Activated B cell treated with CpG ODN at 0.5 μM for 24 hours (primary cell): ENCODE measurements at places on chromosomes 13 and 19.

DNA sequence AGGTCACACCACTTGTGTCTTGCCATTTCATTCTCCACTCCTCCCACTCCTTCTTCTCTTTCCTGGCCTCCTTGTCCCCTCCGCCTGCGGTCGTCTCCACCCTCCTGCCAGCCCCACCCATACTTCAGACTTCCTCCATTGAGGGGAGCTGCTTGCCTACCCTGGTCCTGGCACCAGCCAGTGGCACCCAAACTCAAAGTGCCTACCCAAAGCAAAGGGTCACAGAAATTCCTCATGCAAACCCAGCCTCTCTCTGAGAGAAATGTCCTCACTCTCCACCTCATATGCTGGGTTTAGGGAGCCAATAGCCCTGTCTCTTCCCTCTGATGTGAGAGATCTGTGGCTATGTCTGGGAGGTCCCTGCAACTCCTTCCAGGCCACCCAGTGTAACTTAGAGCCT is 109.6 kb downstream of the TEX26 start:
- no peak overlapping the region for H3K4me3 ChIP-seq
- H3K36me3 ChIP-seq = no peaks in the 10 kb centered on the region
- DNase-seq = no peak
- peaks cover 37% of the 10 kb centered on the region for H3K27me3 ChIP-seq
- no peak overlapping the region for H3K27ac ChIP-seq

- H3K36me3 ChIP-seq = no peaks in the 10 kb centered on the region
- H3K27me3 ChIP-seq = peaks cover 2% of the 10 kb centered on the region
- no peak overlapping the region for H3K27ac ChIP-seq
- no peak overlapping the region for H3K4me3 ChIP-seq
These were observed 169.5 kb upstream of the STARD13 start for GRCh38 chr13:33454844-33455705.

DNA sequence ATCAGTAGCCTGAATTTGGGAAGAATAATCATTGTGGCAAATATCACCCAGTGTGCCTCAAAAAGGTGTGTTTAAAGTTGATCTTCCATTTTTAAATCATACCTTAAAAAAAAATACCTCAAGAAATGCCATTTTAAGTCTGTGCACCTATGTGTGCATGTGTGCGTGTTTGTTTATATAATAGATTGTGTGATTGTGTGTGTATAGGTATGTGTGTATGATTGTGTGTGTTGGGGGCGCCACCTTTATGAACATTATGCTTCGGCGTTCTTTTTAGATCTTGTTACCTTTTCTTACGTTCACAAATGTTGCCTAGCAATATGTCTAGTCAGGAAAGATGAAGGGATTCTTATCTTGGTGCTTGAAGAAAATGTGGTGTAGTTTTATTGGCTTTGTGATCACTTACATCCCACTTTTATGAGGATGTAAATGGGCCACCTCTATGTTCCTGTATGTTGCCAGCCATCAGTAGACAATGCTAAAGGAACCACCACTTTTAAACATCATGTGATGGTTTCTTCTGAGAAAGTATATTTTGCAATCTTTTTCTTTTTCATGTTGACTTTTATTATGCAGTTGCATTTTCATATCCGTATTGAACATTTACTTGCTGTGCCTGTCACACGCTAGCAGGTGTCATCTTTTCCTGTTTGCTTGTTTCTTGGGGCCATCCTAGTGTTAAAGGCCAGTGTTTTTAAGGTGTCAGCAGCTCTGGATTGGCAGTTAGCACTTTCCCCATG is 2.2 kb upstream of the IRS2 start:
- no peak overlapping the region for H3K27ac ChIP-seq
- no peaks in the 10 kb centered on the region for H3K36me3 ChIP-seq
- no peaks in the 10 kb centered on the region for H3K4me1 ChIP-seq
- H3K4me3 ChIP-seq = no peak overlapping the region
- H3K27me3 ChIP-seq = peaks cover 4% of the 10 kb centered on the region
- no peak for DNase-seq

GRCh38 chr13:21005193-21005592 is 56.2 kb downstream of the LATS2 start:
- H3K4me3 ChIP-seq = no peak overlapping the region
- H3K27ac ChIP-seq = no peak overlapping the region
- DNase-seq = no peak
- H3K27me3 ChIP-seq = no peaks in the 10 kb centered on the region
- peaks cover under 1% of the 10 kb centered on the region for H3K4me1 ChIP-seq

DNA sequence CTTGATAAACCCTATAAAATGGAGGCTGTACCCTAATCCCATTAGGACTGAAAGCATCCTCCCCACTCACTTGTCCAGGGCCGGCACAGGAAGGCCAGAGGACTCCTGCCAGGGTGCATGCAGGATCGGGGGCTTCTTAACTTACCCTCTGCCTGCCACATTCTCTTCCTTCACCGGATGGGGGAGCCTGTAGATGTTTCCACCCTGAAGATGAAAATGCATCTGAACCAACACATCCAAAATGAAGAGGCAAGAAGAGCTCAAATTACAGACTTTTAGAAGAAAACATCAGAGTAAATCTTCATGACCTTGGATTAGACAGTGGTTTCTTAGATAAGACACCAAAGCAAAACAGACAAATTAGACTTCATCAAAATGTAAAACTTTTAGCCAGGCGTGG is 25.9 kb upstream of the NAPA start:
- DNase-seq = no peak
- H3K27ac ChIP-seq = no peak overlapping the region
- peaks cover 12% of the 10 kb centered on the region for H3K4me1 ChIP-seq
- peaks cover 36% of the 10 kb centered on the region for H3K27me3 ChIP-seq
- H3K4me3 ChIP-seq = no peak overlapping the region

GRCh38 chr13:114032126-114032799 is 58.4 kb upstream of the C13orf46 start:
- no peaks in the 10 kb centered on the region for H3K27me3 ChIP-seq
- DNase-seq = no peak
- no peak overlapping the region for H3K4me3 ChIP-seq
- peaks cover 47% of the 10 kb centered on the region for H3K36me3 ChIP-seq
- peaks cover 12% of the 10 kb centered on the region for H3K4me1 ChIP-seq

GRCh38 chr19:49518033-49518432 is 5.6 kb downstream of the FCGRT start:
- DNase-seq = no peak
- H3K4me1 ChIP-seq = peaks cover 17% of the 10 kb centered on the region
- no peak overlapping the region for H3K27ac ChIP-seq
- H3K36me3 ChIP-seq = peaks cover 12% of the 10 kb centered on the region
- no peaks in the 10 kb centered on the region for H3K27me3 ChIP-seq
- no peak overlapping the region for H3K4me3 ChIP-seq

DNA sequence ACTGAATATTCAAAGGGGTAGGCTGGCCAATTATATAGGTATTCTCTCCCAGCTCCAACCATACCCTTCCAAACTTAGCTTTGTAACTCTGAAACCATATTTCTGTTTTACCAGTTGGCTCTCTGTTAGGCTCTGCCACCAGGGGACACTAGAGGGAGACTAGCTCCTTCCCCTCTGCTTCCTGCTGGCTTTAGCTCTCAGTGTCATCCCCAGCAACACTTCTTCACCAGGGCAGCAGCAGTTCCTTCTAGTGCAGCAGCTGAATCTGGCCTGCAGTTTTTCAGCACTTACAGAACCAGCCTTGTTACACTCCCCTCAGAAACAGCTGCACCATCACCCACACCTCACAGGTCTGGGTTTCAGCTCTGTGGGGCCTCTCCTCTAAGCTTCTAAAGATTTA is 51.0 kb upstream of the DOCK9 start:
- H3K27ac ChIP-seq = no peak overlapping the region
- H3K36me3 ChIP-seq = no peaks in the 10 kb centered on the region
- peaks cover 4% of the 10 kb centered on the region for H3K4me1 ChIP-seq
- H3K27me3 ChIP-seq = no peaks in the 10 kb centered on the region

DNA sequence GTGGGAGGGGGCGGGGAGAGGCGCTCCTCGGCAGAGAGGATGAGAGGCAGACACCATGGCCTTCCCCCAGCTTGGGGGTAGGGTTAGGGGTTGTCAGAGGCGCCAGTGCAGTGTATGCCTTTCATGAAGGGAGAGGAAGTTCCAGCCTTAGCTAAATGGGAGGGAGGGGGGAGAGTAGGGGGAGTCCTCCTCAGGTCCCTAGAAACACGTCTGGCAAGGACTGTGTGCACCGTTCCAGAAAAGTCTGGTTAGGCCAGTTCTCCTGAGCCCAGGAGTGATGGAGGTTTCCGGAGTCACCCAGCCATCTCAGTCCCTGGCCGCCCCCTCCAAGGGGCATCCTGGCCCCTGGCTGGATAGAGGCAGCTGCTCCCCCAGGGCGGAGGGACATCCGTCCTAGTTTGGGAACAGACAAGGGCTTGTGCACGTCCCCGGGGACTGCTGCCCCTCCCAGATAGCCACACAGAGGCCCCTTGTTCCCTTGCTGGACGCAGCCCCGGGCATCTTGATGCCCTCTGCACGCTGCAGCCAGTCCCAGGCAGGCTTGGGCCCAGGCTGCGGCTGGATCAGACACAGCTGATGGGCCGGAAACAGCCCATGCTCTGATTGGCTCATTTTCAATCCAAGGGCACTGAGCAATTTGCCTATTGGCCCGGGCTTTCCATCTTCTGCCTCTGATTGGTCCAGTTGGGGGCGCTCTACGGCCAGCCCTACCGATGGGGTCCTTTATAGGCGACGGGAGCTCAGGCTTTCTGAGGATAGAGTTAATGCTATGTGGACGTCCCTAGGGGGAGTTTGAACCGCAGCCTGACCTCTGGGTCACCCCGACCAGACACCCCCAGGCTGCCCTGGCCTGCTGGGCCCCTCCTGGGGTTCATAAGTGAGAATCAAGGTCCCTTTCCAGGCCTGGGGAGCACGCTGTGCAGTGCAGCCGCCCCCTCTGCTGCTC is 3.8 kb downstream of the S1PR2 start:
- H3K27ac ChIP-seq = no peak overlapping the region
- H3K27me3 ChIP-seq = no peaks in the 10 kb centered on the region
- no peak for DNase-seq
- no peak overlapping the region for H3K4me3 ChIP-seq
- peaks cover 2% of the 10 kb centered on the region for H3K36me3 ChIP-seq
- H3K4me1 ChIP-seq = peaks cover 33% of the 10 kb centered on the region

DNA sequence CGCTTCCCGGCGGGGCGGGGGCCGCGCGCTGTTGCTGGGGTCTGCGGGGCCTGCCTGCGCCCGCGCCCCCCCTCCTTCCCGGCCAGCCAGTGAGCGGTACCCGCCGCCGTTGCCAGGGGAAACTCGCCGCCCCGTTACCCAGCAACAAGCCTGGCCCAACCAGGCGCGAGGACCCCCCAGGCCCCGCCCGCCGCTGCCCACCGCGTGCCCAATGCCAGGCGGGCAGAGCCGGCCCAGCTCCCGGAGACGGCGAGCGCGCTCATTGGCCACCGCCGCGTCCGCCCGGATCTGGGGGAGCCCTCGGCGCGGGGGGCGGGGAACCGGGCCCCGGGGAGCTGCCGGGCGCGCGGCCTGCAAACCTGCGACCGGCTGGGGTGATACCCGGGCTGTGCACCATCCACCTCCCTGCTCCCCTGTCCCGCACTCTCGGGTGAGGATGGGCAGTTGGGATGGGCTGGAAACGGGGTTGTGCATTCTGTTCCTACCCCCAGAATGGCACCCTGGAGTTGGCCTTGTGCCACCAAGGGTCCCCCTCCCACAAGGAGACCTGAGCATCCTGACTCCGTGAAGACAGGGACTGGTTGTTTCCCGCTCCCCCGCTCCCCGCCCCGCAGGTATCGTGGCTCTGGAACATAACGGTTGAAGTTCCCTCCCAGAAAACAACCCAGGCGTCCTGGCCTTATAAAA is 8.8 kb upstream of the BBC3 start:
- DNase-seq = peak; percentile 55
- H3K36me3 ChIP-seq = no peaks in the 10 kb centered on the region
- no peak overlapping the region for H3K27ac ChIP-seq
- no peak overlapping the region for H3K4me3 ChIP-seq
- peaks cover 3% of the 10 kb centered on the region for H3K27me3 ChIP-seq
- peaks cover 30% of the 10 kb centered on the region for H3K4me1 ChIP-seq
